RPMI7951 (cell line): ENCODE measurements at places on chromosomes 5 and 9.

DNA sequence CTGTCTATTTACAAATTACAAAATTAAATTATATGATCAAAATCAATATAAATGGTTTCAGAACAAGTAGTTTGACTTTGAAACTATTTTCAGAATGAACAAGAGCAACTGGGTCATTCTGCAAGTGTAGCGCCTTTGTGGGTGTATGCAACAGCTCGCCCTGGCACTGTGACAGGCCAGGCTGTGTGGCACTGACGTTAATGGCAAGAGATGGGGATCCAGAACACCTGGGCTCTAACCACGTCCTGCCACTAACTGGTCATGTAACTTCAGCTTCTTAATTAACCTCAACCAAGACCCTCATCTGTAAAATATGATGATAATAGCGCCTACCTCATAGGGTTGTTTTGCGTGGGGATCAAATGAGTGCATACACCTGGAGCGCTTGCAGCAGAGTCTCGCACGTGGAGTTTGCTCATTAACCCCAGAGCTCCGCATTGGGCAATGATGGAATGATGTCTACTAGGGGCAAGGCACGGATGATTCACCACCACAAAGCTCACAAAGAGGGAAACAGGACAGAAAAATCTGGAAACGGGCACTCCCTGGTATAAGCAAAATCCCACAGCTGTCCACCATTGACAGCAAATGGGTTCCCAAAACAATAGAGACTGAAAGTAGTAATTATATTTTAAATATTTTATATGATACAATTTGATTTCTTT is 639.4 kb downstream of the SEMA5A start:
- peak; percentile 79 for DNase-seq

DNA sequence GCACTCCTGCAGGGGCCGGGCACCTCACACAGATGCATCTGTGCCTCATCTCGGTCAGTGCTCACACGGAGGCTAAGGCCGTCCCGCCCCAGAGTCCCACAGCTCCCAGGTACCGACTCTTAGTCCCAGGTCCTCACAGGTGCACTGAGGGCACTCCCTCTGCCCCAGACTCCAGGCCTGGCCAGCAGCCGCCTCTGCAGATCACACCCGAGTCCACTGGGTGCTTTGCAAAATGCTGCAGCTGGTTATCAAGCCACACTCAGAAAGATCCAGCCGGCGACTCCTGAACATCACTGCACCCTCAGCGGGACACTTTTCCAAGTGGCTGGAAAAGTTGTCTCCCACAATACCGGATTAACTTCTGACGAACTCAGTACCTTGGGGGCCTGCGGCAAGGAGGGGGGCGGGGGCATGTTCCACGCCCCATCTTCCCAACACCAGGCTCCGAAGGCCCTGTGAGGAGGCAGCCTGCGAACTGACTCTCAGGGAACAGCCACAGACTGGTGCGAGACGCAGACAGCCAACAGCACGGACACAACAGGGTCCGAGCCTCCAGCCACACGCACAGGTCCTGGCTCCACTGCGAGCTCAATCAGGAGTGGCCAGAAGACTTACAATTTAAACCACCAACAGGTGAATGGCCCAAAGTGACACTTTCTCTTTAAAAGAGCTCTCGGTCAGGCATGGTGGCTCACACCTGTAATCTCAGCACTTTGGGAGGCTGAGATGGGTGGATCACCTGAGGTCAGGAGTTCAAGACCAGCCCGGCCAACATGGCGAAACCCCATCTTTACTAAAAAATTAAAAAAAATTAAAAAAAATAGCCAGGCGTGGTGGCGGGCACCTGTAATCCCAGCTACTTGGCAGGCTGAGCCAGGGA is 4.0 kb downstream of the BRD3 start:
- no peak for DNase-seq

DNA sequence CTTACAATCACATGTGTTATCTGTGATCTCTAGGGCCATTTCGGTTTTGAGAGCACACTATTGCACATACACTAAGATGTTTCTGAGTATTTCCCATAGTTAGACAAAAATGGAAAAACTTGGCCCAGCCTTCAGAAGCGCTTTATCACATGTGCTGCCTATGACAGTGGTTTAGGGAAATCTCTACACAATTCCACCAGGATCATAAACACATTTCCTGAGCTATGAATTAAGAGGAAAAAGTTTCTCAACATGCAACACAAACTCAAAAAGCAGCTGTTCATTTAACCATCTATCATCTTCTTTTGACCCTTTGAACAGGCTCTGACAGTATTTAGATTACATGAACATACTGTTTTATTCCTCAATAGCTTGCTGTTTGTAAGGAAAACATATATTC is 15.1 kb downstream of the FGF1 start:
- DNase-seq: no peak

DNA sequence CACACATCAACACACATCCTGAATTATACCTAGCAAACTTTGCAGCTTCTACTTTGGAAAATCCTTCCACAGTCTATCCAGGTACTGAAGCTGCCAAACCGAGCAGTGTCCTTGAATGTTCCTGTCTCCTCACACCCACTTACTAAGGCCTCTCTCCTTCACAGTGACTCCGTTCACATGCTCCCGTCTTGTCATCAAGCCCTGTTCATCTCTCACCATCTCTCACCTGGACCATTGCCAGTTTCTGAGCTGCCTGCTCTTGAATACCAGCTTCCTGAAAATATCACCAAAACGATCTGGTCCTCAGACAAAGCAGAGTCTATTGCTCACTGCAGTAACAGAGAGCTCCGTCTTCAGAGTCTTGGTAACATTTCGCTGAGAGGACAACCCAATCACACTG is 57.4 kb downstream of the GCNT1 start:
- no peak for DNase-seq

- no peak for DNase-seq
These were observed 221.4 kb downstream of the EFNA5 start for GRCh38 chr5:107449369-107449768.

DNA sequence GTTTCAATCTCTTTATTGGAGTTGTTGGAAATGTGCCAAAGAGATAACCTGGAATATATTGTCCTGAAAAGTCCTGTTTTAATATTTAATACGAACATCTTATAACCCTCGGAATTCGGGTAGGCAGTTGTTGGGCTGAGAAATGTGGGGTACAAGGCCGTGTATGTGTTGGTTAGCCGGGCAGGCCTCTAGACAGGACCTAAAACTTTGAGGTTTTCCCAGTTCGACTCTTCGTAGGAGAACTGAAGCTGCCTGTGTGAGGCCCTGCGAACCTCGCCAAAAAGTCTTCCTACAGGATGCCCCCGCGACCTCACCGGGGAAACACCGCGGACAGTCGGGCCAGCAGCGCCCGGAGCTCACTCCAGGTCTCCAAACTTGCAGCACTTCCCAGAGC is 583 bp upstream of the TJP2 start:
- no peak for DNase-seq

DNA sequence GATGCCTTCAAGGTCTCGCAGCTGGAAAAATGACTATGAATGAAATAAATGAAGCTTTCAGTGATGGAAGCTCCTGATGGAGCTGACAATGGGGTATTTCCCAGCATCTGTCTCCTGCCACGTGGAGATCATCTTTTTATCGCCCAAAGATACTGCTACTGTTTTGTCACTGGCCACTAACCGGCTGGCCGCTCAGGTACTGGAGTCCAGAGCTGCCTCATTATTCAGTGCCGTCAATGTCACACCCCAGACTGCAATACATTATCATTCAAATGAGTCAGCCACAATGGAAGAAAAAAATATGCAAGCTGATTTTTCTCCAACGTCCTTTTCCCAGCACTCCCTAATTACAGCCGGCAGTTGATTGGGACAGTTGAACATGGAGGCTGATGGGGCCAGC is 280.4 kb downstream of the ZSWIM6 start:
- no peak for DNase-seq

- peak; percentile 20 for DNase-seq
These were observed 48.9 kb upstream of the CACNA1B start for GRCh38 chr9:137828527-137829259.

DNA sequence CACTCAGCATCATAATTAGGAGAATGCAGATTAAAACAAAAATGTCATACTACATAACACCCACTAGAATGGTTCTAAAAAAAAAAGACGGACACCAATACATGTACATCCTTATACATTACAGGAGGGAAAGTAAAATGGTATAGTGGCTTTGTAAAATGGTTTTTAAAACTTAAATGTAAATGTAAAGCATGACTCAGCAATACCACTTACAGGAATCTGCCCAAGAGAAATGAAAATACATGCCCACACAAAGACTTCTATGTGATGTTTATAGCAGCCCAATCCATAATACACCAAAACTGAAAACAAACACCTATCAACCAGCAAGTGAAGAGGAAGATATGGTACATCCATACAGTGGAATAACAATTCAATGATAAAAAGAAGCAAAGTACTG is 939.1 kb upstream of the ACO1 start:
- DNase-seq: no peak

GRCh38 chr5:108743846-108744245 is 3.9 kb upstream of the FER start:
- DNase-seq: no peak

GRCh38 chr9:93699650-93700049 is 123.3 kb downstream of the PHF2 start:
- DNase-seq: no peak

DNA sequence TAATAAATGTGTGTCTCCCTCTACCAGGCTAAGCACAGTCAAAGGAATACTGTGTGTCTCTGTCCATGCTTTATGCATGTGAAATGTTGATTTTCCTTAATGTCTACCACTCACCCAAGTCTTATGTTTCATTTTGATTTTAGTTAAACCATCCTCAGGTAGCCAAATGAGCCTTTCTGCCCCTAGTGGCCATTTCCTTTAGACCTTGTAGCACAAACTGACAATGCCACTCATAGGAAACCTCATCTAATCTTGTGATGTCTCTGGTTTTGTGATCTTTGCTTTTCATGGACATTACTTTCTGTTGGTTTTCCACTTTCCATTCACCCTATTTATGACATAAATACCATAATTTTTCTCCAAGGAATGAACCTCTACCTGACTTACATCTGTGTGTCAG is 820.8 kb downstream of the MAT2B start:
- DNase-seq: no peak

GRCh38 chr9:27572061-27572460 is 1.2 kb downstream of the C9orf72 start:
- DNase-seq: no peak

DNA sequence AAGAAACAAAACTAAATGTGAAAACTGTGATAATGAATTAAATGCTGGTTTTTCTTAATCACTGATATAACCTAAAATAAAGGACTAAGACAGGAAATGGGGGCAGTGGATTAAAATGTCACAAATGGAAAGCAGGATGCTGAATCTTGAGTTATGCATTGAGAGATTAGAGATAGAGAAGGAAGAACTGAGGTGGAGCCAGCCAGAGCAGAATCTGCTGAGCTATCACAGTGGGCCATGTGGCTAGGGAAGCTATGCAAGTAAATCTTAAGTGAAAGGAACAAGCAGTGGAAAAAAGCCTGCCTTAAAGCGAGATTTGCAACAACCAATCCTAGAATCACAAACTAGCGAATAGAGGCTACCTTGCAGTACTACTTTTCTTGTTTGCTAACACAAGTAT is 188.5 kb upstream of the RASA1 start:
- DNase-seq: no peak

DNA sequence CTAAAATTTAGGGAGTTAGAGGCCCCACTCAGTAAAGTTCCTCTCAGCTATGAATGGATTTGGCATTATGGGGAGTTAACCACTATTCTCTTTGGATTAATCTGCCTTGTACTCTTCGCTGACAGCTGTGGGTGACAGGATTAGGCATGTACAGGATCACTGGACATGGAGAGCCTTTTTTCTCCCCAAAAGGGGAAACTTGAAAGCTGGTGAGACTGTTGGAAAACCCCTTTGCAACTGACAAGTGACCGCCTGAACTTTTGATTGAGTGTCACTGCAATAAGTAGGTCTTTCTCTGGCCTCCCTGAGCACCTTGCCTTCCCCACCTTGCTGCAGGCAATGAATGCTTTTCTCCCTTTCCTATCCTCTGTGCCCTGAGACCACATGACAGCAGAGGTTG is 68.3 kb downstream of the ERP44 start:
- DNase-seq: no peak

DNA sequence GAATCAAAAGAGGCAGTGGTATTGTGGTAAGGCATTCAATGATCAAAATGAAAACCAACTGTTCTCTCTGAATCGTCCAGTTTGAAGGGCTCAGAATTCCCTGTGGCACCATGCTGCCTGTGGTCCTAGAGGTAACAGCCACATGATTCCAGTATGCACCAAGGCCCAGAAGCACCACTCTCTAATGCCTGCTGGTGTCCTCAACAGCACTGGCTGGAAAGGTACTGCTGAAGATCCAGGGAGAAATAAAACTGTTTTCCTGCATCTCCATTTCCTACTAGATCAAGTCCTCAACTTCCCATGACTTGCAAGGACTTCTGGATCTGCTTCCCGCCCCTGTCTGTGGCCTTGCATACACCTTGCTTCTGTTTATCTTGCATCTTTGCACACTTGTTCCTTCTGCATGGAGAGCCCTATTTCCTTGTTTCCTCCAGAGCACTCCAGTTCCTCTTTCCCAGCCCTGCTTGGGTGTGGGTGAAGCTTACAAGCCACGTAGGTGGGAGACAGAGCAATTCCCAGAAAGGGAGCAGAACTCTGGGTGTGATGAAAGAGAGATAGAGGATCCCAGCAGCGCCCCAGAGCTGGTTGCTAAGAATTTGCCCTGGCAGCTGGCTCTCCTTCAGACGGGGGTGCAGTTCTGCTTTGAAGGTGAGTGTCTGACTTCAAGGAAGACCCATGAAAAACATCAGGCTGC is 41.0 kb upstream of the EQTN start:
- DNase-seq: no peak

DNA sequence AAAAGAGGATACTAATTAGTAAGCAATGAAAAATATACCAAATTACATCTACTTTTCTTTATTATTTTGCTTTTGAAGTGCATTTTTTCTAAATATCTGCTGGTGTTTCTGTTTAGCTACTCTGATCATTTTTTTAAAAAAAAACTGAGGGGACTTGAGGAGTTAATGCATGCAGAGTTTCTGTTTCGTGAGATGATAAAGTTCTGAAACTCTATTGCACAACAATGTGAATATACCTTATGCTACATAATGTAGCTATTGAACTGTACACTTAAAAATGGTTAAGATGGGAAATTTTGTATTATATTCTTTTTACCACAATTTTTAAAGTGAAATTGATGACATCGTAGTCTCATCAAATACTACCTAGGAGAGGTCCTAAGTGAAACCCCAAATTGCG is 288.3 kb upstream of the NR4A3 start:
- DNase-seq: no peak

DNA sequence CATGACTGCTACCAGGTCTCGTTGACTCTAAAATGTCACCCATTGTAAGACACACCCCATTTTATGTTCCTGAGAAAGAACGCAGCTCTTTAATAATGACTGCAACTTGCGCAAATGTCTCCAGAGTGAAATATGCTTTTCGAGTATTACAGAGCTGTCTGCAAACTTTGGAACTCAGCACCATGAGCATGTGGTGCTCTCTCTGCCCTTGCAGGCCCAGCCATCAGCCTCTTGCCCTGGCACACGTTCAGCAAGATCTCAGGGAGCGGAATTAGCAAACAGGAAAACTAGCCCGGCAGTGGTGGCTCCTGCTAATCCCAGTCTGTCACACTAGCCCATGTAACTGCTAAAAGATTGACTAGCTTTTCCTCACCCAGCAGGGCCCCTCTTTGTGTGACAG is 114.5 kb upstream of the SLC1A3 start:
- no peak for DNase-seq
